ENCODE measurements at places on chromosomes 3 and 15.

GRCh38 chr3:114427285-114428043, 133.6 kb downstream of the TIGIT start:
- no peak for DNase-seq

GRCh38 chr3:44337248-44337785, 1.2 kb upstream of the TCAIM start:
- no peak for DNase-seq

DNA sequence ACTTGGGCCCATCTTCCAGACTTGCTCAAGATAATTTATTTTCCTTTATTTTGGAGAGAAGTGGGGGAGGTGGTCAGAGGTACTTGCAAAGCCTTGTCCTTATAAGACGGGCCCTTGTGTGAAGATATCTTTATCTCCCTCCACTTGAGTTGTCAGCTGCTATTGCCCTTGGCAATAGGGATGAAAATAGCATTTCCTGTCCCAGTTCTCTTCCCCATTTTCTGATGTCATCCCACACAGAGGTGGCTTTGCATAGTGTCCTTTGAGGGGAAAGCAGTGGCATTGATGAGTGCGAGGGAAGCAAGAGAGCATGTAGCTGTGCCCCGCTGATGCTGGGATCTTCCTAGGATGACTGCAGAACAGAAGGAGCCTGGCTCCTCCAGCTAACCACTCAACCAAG, 41.9 kb upstream of the TUBGCP5 start:
- DNase-seq: no peak

DNA sequence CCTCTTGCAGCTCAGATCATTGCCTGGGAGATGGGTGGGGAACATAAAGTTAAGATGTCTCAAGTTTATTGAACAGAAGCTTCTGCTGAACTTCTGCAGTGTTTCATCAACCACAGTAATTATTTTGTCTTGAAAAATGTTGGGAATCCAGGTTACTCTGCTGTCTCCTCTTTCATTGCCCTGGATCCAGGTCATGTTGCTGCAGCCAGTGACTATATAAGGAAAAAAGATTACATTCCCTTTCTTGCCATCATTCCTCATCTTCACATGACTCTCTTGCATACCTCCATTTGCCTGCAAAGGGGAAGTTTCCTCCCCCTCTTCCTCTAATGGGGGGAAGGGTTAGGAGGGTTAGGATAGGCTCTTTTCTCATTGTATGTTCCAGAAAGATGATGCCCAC, 15.1 kb downstream of the GMNC start:
- no peak for DNase-seq

- no peak for DNase-seq
Observed at GRCh38 chr3:158058495-158059130, 47.6 kb downstream of the SHOX2 start.

DNA sequence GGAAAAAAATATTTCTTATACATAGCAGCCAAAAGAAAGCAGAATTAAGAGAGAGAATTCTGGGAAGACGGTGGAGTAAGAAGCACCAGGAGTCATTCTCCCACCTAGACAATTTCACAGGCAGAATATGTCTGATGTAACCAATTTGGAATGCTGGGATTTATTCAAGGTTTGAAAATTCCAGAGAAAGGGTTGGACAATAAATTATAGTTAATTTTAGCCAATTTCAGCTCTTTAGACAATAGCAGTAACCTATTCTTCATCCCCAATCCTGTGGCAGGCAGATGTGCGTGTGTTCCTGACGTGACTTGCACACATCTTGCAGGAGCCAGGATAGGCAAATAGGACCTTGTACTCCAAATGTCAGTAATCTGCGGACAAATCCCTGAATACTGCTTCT, 541.0 kb upstream of the NAALADL2 start:
- DNase-seq: no peak

- peak; percentile 64 for DNase-seq
Observed at GRCh38 chr15:63891079-63891767, 57.5 kb upstream of the HERC1 start.

DNA sequence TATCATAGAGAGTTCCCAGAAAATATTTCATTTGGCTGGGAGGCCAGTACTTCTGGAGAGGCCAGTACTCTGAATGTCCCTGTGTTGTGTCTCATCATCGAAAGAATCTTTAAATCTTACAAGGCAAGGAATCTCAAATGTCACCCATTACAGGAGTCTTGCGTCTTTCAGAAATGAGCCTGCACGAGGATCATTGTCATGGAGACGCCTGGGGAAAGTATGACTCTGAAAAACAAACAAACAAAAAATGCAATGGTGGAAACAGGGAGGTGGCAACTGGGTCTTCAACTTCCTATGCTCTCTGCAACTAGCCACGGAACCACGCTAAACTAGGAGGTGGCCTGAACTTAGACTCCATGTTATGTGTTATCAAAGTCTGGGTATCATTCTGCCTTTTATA, 804.6 kb downstream of the EPHA3 start:
- no peak for DNase-seq

GRCh38 chr3:39106281-39106811, 1.1 kb downstream of the GORASP1 start:
- DNase-seq: no peak

DNA sequence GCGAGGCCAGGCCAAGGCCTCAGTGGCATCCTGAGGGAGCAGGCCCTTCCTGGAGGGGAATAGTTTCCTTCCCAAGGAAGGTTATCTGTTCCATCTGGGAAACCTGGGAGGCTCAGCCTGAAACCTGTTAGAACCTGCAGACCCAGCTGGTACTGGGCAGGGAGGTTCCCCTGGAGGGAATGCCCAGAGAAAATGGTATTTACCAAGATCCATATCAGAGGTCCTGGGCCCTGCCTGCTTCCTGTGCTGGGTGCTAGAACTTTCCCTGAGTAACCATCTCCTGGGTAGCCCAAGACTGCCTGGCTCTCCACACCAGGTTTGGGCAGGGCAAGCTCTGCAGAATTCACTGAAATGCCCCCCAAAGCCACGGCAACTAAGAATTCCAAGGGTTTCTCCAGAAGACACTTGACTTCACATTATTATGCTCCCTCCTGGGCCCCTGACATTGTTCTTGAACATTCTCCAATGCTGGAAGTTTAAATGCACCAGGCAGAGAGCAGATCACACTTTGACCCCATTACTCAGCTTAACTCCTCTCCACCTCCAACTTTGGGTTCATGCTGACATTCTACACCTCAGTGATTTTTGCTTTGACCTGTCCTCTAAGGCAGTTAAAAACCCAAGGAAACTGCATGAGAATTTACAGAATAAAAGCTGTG, 2.0 kb downstream of the CA12 start:
- no peak for DNase-seq

DNA sequence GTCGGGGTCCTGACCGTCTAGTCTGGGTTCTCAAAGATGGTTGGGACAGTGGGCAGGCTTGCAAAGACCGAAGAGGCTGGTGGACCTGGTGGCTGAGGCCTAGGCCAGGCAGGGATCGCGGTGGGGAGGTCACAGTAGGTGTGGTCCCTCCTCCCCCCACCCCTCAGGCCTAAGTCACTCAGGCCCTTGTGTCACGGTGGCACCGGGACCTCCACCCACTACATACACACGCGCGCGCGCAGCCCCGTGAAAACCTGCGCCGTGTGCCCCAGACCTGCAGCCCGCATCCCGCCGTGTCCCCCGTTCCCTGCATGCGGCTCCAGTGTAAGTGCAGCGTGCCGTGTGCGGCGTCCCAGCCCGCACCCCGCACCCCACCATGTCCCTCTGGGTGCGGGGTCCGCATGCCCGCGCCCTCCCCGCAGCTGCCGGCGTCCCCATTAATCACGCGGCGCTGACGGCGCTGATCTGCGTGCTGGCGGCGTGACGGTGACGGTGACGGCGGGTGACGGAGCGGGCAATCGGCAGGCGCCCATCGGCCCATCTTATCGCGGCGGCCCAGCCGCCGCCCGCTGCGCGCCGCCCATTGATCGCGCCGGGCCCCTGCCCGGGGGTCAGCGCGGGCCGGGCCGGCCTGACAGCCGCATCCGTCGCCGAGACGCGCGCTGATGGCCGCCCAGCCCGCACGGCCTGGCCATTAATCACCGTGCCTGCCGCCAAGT, 24.4 kb downstream of the SEC61A1 start:
- no peak for DNase-seq

DNA sequence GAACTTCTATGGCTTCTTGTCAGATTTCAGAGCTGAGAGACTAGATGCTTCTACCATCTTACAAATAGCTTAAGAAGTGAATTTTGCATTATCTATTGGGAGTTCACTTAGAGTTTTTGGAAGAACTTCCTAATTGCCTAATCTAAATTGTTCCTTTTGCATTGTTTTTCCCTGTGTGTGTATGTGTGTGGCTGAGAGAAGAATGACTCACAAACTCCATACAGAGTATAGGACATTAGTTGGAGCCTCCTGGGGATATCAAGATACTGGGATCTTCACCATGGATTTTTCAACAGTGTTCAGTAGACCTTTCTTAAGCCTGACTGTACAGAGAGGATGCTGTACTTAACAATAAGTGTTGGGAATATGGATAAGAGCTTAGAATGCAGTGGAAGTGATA, 10.9 kb downstream of the TLNRD1 start:
- DNase-seq: no peak

DNA sequence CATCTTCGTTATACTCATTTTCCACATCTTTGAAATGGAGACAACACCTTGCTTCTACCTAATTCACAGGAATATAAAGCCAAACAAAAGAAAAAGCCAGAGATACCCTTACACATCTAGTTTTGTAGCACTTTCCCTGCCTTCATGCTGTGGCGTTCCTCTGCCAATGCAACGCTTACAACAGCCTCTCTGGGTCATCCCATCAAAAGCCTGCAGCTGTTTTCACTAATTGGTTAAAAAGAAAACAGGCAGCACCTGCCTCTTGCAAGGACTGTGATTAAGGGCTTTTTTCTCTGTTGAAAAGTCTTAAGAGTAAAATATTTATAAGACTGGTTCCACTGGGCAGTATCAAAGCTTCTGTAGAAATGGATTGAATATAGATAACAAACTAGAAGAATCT, 120.3 kb downstream of the FMN1 start:
- DNase-seq: no peak

DNA sequence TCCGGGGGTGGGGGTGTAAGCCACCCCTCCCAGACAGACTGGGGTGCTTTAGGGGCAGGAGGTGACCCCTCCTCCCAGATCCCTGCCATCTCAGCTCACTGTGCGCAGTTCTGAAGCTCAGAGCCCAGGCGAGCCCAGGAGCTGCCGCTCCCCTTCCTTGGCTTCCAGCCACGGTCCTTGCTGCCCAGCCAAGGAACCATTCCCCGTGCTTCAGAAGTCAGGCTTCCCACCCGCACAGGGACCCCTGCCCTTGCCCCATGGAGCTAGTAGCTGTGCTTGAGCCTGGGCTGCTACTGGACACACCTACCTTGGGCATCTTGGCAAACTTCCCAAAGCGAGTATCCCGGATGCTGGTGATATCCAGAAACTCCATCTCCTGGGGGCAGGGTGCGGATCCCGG, 4.8 kb downstream of the PLCB2 start:
- DNase-seq: no peak

- no peak for DNase-seq
Observed at GRCh38 chr15:42050484-42051255, 29.8 kb upstream of the PLA2G4E start.

DNA sequence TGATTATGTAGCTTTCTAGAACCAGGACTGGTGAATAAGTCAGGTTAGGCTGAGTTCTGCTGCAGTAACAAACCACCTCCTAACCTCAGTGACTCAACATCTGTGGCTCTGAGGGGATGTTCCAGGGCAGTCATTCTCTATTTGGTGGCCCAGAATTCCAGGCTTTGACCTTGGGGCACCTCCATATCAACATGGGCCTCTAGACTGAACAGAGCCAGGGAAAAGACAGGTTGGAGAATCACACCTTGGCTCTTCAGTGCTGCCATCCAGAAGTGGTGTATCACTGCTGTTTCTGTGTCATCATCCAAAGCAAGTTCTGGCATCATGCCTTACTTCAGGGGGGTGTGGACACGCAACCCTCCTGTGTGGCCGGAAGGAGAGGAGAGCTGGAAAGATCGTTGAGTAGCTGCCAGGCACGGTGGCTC, 15.3 kb downstream of the ZBTB47 start:
- peak; percentile 29 for DNase-seq

DNA sequence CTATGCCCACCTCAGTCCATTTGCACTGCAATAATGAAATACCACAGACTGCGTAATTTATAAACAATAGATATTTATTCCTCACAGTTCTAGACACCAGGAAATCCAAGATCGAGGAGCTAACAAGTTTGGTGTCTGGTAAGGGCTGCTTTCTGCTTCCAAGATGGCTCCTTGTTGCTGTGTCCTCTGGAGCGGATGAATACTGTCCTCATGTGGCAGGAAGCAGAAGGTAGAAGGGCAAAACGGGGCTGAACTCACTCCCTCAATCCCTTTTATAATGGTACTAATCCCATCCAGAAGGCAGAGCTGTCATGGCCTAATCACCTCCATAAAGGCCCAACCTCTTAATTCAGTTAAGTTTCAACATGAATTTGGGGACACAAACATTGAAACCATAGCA, 75.3 kb downstream of the P2RY1 start:
- DNase-seq: no peak

- no peak for DNase-seq
Observed at GRCh38 chr15:70559265-70560239, 203.8 kb downstream of the UACA start.

DNA sequence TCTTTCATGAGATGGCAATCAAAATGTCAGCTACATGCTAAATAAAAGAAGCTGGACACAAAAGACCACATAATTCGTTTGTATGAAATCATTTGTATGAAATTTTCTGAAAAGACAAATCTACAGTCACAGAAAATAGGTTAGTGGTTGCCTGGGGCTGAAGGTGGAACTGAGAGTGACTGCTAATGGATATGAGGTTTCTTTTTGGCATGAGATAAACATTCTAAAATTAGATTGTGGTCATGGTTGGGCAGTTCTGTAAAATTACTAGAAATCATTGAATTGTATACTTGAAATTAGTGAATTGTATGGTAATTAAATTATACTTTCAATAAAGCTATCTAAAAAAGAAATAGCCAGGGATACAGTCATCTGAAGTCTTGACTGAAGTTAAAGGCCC, 2.7 kb upstream of the DMXL2 start:
- no peak for DNase-seq

DNA sequence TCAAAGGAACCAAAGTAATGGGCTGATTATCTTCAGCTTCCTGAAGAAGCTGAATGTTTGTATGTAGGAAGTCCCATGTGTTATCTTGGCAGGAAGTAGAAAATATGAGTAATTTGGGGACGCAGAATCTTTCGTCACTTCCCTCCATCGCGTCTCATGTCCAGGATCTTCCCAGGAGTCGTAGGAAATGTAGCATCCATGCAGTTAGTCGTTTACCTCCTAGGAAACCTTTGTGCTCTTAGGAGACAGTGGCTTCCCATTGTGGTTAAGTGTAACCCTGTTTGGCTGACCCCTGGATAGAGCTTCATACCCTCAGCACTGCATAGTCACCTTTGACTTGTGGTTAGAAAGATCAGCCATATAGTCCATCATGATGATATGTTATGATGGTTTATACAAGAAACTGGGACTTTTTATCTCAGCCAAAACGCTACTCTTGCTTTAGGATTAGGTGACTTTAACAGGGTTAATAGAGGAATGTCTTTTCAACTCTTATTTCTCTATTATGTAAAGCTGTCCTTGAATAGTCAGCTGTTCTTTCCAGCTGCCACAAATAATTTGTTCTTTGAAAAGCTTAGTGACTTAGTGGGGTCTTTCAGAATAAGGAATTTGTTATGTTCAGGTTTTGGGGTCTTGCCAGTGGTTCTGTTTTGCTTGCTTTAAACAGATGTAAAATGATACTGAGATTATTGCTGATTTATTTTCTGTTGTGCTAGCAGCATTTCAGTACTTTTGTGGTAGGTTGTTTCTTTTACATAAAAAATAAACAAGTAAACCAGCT, 92.2 kb downstream of the KLHL25 start:
- no peak for DNase-seq

All from NCI-H226 (cell line).